Endodermal cell (in vitro differentiated cells): ENCODE measurements at places on chromosomes 13 and 19.

DNA sequence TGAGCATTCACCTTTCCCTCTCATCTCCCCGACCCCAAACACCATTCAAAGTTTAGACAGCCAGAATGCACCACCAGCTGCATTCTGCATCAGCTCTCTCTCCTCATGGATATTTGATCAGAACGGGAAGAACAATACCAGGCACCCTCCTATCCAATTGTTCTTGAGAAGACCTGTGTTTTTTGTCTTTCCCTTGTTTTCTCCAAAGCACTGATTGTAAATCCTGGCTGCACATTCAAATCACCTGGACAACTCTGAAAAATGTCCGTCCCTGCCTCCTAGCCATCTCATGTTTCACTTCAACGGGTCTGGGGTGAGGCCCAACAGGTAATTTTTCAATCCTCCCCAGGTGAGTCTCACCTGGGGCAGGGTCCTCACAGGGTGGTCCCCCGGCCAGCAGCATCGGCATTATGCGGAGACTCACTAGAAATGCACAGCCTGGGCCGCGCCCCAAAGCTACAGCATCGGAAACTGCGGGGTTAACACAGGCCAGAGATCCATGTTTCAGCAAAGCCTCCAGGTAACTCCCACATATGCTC lies 5.5 kb downstream of the IRS2 start:
- no peak for DNase-seq

- DNase-seq = no peak
Observed at GRCh38 chr19:50697414-50698124, 22.0 kb downstream of the SHANK1 start.

GRCh38 chr13:95115525-95115924 lies 185.7 kb downstream of the ABCC4 start:
- DNase-seq = no peak

DNA sequence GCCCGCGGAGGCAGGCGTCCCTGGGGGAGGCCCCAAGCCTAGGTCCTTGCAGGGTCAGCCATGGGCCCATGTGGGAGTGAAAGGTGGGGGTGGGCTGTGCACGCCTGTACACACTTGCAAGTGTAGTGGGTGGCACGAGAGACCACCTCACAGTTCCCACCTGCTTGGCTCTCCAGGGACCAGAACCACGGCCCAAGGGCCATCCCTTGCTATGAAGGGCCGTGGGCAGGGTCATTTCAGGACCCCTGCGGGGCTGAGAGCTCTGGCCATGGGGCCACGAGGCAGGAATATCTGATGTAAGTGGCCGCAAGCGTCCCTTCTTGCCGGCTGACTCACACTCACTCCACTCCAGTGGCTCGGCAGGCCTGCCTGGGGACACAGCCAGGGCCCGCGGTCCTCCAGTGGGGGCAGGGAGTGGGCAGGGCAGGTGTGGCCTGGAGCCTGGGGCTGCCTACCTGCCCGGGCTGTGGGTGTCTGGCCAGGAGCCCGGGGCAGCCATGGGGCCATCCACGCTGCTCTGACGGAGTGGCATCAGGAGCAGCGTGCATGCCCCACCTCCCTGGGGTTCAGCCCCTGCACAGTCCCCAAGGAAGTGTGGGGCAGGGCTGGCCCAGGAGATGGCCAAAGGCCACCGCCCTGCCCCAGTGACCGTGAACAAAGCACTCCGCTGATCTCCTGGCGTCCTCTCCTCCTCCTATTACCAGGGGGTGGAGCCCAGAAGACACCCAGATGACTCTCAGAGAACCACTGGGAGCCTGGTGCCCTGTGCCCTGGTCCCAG lies 8.6 kb upstream of the MKNK2 start:
- no peak for DNase-seq

DNA sequence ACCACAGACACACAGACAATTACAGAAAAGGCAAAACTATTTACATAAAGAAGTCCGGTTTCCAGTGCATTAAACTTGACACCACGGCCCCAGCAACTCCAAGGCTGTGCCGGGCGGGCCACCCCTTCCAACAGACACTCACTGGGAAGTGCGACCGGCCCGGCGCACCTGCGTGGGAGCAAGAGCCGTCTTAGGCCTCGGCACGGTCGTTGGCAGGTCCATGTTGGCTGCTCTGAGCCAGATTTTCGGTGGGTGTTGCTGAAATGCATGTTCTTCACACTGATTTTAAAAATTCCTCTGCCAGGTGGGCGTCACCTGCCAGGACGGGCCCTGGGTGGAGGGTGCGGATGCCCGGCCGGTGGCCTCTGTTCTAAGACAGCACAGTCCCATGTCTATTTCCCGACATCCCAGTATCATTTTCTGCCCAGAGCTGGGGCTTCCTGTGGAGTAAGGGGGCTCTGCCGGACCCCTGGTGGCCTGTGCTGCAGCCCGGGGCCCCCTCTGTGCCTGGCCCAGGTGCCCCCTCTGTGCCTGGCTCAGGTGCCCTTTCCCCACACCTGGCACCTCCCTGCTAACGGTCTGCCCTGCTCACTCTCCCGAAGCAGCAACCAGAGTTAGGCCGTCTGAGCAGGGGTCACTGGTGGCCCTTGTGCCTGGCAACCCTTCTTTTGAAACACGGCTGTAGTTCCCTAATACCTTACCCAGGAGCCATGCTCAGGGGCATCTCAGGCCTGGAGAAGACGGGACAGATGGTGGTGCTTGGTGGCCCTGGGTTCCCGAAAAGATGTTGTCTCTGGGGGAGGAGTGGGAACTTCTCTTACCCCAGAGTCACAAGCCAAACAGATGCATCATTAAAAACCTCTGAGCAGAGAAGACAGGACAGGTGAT lies 9.2 kb downstream of the TMEM255B start:
- peak; percentile 32 for DNase-seq

DNA sequence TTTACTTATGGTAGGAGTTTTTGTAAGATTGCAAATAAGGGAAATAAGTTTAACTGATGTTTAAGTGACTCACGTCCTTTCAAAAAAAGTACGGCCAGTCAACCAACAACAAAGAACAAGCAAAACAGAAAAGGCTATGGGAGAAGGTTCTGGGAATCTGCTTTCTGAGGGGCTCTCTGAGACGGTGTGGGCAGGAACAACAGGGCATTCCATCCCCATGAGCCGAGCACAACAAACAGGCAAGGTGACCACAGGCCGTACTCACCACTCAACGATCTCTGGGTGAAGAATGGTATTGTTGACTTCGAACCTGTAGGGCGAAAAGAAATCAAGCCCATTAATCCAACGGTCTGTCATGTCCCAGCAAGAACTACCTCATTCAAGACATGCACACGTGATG lies 43.8 kb downstream of the PEPD start:
- no peak for DNase-seq

GRCh38 chr13:78334059-78334458 lies 269.3 kb downstream of the POU4F1 start:
- DNase-seq = peak; percentile 60

DNA sequence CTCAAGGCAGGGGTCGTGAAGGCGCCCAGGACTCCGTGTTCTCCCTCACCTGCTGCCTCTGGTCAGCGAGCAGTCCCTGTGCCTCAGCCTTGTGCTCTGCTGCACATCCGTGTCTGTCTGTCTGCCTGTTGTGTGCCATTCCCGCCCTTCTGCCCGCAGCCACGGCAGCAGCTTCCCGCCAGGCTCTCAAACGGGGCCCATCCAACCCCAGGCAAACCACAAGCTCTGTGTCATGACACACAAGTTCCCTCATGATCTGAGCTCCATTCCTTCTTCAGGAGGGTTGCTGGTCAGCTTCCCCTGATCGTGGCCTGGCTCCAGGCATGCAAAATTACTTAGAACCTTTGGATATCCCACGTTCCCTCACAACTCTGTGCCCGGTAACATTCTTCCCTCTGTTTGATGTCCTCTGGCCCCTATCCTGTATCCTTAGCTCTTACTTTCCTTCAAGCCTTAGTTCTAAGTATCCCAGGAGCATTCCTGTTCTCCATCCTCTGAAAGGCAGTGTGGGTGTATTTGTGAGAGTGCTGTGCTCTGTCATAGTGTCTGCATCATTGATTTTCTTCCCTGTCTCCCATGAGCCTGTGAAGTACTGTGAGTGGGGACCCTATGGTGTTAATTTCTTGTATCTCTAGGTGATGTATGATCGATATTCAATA lies 3.2 kb downstream of the GPR183 start:
- DNase-seq = no peak

DNA sequence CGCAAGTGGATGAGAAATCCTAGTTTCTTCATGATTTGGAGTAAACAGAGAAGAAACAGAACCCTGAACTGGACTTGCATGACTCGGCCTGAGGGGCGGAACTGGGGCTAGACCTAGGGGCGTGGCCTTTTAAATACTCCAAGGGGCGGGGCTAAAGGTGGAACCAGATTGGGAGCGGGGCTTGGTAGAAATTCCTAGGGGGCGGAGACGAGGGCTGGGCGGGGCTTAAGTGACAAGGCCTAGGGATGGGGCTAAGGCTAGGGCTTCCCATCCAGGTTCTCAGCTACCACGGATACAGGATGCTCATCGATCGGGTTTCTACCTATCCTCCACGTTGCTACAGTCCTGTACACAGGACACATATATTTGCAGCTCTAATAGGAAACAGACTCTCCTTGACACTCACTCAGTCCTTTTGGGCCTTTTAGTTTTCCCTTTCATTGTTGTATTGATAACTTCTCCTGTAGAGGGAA lies 372 bp upstream of the ZNF699 start:
- DNase-seq = peak; percentile 98

DNA sequence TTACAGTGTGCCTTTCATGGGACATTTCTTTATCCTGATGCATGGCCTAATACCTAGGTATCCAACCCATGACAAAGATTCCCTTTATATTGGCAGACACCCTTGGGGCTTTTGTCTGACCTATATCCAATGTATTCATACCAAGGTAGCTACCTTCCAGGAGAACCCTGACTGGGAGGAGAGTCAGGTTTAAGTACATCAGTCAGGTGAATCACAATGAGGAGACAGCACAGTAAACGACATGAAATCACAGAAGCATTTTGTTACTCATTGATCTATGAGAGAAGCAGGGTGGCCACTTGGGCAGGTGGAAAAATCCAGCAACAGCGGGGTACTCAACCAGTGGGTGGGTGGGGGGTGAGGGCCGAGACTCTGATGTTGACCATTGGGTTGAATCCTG lies 527.4 kb upstream of the ATXN8OS start:
- DNase-seq = peak; percentile 54
